ENCODE measurements at places on chromosomes 2 and 18.

DNA sequence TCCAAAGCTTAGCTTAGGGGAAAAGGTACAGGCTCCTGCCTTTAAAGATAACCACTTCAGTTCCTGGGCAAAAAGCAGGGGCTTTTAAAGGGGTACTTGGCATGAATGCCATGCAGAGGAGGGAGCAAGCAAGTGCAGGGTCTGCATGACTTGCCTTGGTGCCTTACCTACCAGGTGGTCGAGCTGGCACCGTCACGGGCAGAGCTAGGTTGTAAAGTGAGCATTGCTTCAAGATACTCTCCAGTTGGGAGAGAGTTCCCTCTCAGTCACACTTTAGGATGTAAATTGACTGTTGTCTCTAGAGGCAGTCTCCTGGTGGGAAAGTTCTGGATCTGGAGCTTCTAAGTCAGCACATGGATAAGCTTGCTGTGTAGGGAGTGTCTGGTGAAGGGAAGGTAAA, 58.6 kb upstream of the MCFD2 start:
- no peak for DNase-seq

DNA sequence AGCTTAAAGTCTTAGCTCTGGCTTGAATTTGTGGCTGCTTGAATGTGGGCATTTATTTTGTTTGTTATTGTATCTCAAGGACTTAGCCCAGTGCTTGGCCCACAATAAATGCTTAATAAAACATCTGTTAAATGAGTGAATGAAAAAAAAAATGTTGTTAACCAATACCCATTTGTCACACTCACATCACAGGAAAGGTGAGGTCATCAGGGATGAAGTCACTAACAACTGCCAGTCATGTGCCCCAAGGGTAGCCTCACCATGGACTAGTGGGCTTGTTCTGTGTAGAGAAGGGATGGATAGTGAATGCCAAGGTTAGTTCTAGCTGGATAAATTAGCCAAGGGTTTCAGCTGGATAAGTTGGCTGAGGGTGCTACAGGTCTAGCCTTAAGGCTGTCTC, 3.0 kb downstream of the NRBP1 start:
- no peak for DNase-seq

DNA sequence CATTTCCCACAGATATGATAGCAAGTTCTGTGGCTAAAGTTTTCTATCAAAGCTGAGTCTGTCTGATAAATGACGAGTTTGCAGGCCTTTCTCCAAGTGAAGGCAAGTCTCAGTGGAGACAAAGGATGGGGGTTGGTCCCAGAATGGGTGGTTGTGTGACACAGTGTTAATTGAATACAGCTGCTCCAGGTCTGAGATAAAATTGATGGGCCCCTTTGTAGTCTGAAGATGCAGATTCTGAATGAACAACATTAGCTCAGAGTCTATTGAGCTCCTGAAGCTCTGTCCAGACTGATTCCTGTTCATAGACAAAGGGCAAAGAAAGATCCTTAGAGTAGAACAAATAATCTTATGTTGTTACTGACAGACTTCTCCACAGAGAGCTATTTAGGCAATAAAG, 296.9 kb upstream of the CYRIA start:
- no peak for DNase-seq

- no peak for DNase-seq
Measured at GRCh38 chr2:178074123-178075005, 1.8 kb upstream of the PDE11A start.

DNA sequence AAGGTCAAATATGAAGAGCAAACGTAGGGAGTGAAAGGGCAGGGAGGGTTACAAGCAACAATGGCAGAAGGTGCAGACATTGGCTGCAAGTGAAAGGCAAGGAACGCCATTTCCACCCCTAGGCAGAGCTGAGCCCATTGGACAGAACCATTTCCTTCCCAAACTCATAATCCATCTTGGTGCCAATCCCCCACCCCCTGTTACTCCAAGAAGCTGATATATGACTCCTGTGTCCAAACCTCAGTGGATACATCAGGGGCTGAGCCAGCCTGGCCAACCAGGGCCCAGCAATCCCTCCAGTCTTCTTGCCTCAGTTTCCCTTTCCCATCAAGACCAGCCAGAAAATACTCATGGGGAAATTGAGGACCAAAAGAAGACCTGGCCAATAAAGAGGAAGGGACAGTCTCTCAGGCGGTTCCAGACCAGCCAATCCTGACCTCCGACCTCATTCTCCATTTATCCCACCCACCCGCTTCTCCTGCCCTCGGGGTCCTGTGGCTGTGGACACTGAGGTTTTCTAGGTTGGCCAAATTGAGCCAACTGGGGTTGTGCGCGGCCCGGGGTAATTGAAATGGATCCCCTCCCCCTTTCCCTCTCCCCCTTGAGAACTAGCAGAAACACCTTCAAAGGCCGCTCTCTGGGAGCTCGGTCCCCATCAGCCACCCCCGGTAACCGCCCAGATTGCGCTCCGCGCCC, 24.8 kb downstream of the TNS1 start:
- DNase-seq: no peak

DNA sequence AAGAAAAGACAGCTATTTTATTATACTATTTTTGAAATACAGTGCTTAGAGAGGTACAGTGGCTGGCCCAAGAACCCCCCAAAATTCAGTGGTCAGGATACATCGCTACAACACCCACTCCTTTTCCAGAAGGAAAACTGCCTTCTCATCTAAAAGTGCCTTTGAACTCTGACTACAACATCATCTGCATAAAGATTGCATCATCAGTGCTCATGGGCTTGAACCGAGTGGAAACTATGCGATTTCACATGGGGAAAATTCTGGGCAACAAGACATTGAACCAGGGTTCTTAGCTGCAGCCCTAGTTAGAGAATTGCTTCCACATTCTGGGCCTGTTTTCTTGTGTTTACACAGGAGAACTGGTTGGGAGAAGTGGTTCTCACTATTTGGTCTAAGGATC, 294.6 kb upstream of the SLC14A2 start:
- no peak for DNase-seq

GRCh38 chr2:160471950-160472349, 21.7 kb downstream of the RBMS1 start:
- no peak for DNase-seq

DNA sequence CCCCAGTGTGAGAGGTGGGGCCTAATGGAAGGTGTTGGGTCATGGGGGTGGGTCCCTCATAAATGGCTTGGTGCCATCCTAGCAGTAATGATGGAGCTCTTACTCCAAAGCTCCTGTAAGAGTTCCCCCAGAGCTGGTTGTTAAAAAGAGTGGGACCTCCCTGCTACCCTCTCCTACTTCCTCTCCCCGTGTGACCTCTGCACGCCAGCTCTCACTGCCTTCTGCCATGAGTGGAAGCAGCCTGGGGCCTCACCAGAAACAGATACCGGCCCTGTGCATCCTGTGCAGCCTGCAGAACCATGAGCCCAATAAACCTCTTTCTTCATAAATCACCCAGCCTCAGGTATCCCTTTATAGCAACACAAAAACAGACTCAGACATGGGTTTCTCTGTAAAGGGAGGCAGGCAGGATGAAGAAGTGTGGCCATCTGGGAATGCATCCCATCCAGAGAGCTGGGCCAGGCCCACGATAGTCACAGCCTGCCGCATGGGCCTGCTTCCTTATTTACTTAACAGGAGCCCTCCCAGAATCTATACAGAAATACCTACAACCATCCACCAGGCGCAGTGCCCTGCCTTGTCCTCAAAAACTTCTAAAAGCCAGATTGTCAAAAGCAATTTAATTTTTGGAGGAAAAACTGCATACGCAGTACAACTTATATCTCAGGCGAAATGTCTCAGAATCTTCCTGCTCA, 7.5 kb downstream of the PRLH start:
- DNase-seq: no peak

DNA sequence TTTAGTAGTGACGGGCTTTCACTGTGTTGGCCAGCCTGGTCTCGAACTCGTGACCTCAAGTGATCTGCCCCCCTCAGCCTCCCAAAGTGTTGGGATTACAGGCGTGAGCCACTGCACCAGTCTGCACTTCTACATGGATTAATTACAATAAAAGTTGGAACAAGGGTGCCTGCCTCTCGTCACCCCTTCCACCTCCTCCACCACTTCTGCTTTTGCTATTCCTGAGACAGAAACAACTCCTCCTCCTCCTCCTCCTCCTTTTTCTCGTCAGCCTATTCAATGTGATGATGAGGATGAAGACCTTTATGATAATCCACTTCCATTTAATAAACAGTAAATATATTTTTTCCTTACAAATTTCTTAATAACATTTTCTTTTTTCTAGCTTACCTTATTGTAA, 35.2 kb downstream of the SRBD1 start:
- no peak for DNase-seq

DNA sequence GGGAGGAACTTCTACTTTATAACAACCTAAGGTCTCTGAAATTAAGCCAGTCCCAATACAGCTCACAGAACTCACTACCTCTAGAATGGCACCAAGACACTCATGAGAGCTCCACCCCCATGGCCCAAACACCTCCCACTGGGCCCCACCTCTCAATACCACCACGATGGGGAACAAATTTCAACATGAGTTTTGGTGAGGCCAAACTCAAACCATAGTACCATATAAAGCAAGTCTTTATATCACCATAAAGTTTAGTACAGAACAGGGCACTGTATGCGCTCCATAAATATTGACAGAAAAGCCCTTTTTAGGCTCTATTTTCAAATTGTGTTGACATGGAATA, 3.3 kb downstream of the AFG3L2 start:
- no peak for DNase-seq

- no peak for DNase-seq
Measured at GRCh38 chr2:102358496-102358895, 2.9 kb downstream of the IL18R1 start.

GRCh38 chr2:237874585-237875161, 15.2 kb downstream of the RAMP1 start:
- no peak for DNase-seq

GRCh38 chr2:95354925-95355324, 47.6 kb upstream of the FAHD2A start:
- no peak for DNase-seq

DNA sequence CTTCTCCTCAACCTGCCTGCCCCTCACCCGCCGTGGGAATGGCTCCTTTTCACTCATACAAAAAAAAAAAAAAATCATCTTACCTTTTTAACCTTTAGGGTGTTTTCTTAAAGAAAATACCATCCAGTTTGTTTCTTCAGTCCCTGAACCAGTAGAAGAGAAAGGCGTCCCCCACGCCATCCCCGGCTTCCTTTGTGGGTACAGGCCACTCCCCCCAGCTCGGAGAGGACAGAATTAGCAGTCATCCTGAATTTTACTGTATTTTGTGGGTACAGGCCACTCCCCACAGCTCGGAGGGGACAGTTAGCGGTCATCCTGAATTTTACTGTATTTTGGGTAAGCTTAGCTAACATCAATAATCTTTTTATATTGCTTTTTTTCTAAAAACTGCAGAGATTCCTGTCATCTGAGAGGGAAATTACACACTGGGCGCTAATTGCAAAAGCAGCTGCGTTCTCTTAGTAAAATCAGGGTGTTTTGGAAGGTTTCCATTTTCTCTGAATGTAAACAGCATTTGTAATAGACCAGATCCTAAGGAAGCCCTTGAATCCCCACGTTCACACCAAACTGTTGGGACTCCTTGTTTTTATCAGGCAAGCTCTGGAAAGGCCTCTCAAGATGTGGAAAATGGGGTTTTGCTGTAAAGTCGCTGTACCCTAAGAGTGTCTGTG, 72.5 kb downstream of the NFATC1 start:
- no peak for DNase-seq

DNA sequence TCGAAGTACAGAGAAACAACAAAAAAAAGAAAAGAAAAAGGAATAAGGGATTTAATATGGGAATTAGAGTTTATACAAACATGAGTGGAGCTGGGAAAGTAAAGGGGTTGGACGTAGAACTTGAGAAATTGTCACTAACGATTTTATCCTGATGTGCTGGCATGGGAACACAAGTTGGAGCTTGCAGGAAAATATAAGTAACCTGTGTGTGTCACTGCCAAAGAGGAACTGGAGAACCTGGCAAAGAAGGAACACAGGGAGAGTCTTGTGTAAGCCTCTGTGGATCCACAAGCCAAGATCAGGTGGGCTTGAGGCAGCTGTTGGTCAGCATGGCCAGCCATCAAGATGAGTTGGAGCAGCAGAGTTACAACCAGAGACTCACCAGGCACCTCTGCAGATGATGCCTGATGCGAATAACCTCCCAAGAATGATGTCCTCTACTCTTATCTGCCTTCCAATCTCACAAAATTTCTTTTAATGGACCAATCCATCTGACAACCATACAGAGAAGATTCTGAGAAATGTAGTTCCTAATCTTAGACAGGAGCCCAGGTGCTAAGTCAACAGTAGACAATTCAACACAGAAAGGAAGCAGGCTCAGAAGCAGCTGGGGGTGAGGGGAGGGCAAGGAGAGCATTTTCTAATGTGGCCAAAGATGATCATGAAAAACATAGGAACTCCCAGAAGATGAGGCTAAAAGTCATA, 77.0 kb upstream of the SPOPL start:
- no peak for DNase-seq

- no peak for DNase-seq
Measured at GRCh38 chr2:164840458-164840929, 1.1 kb downstream of the COBLL1 start.

GRCh38 chr2:86628091-86628522, 4.4 kb upstream of the RNF103 start:
- no peak for DNase-seq
